Stimulated activated CD8-positive, alpha-beta memory T cell treated with anti-CD3 and anti-CD28 coated beads, Interleukin-2, amount 100 ng/mL, for 1 hour (primary cell): ENCODE measurements at places on chromosomes 2 and 18.

GRCh38 chr2:18749912-18750526 is 160.7 kb upstream of the NT5C1B start:
- no peak for DNase-seq

DNA sequence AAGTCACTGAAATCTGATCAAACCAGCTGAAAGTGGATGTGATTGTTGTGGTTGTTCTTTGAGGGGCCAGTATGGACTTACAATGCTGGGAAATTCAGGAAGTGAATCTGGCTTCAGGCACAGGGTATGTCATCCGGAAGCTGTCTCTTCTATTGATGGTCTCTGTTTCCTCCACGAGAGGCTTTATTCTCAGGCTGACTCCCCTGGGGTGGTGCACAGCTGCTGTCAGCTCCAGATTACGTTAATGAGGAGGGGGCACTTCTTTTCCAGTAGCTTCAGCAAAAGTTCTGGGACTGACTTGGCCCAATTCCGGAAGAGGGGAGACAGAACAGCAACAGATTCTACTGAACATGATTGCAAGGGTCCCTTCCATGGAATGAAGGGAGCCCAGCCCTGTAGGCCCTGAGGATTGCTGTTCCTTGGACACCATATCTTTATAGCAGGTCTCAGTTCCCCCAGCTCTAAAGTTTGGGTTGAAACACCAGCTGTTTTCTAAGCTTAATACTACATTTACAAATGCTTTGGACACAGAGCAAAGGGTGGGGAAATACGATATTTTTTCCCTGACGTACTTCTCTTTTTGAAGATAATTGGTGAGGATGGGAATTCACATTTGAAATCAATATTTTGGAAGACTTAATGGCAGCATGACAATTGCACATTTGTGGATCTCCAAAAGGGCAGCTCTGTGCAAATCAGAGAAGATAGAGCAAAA is 400.9 kb downstream of the TSN start:
- DNase-seq: no peak

- no peak for DNase-seq
Measured at GRCh38 chr2:55111230-55111569, 60.9 kb upstream of the RTN4 start.

- DNase-seq: no peak
Measured at GRCh38 chr2:191845876-191846514, 893 bp downstream of the CAVIN2 start.
